ENCODE measurements at places on chromosomes 16 and 17. TPM values are rescaled to one million over a fixed set of nuclear protein-coding genes. Genes with fewer than 3 reads are reported as not detected.

DNA sequence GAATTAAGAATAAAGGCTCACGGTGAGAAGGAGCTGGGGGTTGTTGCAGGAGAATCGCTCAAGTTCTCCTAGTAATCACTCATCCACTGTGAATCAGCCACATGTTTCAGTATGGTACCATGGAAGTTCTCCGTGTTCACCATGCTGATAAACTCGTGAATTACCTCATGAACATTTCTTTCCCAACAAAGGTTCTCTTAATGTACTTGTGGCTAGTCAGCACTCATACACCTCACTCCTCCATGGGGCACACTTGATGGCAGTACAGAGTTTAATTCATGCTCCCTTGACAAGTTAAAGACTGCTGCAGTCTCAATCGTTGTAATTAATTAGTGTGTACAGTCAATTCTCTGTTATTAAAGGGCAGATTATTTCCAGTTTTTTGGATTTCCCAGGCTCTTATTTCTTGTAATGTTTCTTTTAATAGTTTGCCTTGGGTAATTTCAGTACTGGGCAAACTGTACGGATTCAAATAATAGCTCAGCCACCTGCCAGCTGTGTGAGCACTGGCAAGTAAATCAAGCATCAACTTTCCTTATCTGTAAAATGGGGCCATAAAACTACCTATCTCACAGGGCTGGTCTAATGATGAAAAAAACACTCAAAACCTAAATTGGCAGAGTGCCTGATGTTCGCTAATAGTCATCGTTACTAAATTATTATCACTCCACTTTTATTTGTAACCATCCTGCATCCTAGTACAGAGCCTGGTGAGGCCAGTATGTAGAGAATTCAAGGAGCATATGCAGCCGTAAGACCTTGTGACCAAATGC lies 6.1 kb downstream of the GOT2 start:
- H3K36me3 ChIP-seq, result peaks cover 10% of the 10 kb centered on the region
- no peak overlapping the region for H3K27ac ChIP-seq
- H3K4me3 ChIP-seq, result no peak overlapping the region
- H3K4me1 ChIP-seq, result peaks cover 1% of the 10 kb centered on the region
- no peaks in the 10 kb centered on the region for H3K27me3 ChIP-seq
- DNase-seq, result no peak

GRCh38 chr17:18070861-18071340 lies 16.8 kb upstream of the DRG2 start:
- DNase-seq, result no peak
- H3K4me3 ChIP-seq, result no peak overlapping the region
- H3K27ac ChIP-seq, result no peak overlapping the region
- peaks cover 4% of the 10 kb centered on the region for H3K36me3 ChIP-seq
- H3K27me3 ChIP-seq, result peaks cover 3% of the 10 kb centered on the region

- H3K4me3 ChIP-seq, result no peak overlapping the region
- no peaks in the 10 kb centered on the region for H3K27me3 ChIP-seq
- H3K36me3 ChIP-seq, result no peaks in the 10 kb centered on the region
- no peak for DNase-seq
- no peak overlapping the region for H3K27ac ChIP-seq
Observed at GRCh38 chr16:2724816-2725348, 4.9 kb upstream of the PRSS27 start.

RUSF1 gene
- total RNA-seq, result 76.3 TPM

KRTAP4-4 gene
- total RNA-seq, result not detected

CDH5 gene
- not detected for total RNA-seq
